Sciatic nerve (tissue), 2 donors: ENCODE measurements at places on chromosomes 3 and 15. TPM values are rescaled to one million over a fixed set of nuclear protein-coding genes. Genes with fewer than 3 reads are reported as not detected.

Gene GADL1
- total RNA-seq = 0.27 TPM

Gene MUC20
- total RNA-seq = 28.7 TPM

Gene TIMP4
- total RNA-seq = 13.2 TPM

Gene TUSC7
- total RNA-seq = not detected

Gene OIP5
- total RNA-seq = 0.40 TPM

- DNase-seq = no peak
These were observed 62.0 kb upstream of the SLC2A2 start for GRCh38 chr3:171088496-171088895.

- no peak for DNase-seq
These were observed 168.4 kb upstream of the BCL6 start for GRCh38 chr3:187913617-187914033.

DNA sequence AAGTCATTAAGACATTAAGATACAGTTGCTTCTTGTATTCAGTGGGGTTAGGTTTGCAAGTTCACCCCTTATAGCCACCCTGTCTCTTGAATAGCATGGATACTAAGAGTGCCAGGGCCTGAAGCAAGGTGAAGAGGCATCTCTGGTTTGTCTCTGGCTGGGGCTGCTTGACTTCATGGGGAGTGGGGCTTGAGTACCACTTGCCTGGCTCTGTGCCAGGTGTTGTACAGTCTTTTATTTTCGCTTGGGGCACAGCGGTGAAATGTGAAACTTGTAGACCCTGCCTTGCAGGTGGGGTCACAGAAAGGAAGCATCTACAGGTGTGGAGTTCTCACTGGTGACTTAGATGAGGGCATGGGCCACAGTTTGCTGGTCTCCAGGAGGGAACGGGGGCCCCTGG is 152.1 kb downstream of the PDE8A start:
- DNase-seq = no peak

- DNase-seq = no peak
These were observed 203.6 kb upstream of the MDFIC2 start for GRCh38 chr3:70516076-70516475.

DNA sequence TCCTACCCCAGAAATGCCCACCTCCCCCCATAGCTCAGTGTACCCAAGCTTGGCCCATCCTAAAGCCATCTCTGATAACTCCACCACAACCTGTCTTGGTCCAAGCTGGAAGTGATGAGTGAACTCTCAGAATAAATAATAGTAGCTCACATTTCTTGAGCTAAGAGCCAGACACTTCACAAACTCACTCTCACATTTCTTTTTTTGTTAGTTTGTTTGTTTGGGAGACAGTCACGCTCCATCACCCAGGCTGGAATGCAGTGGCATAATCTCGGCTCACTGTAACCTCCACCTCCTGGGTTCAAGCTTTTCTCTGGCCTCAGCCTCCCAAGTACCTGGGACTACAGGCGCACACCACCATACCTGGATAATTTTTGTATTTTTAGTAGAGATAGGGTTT is 46.2 kb downstream of the LIPC start:
- DNase-seq = no peak

DNA sequence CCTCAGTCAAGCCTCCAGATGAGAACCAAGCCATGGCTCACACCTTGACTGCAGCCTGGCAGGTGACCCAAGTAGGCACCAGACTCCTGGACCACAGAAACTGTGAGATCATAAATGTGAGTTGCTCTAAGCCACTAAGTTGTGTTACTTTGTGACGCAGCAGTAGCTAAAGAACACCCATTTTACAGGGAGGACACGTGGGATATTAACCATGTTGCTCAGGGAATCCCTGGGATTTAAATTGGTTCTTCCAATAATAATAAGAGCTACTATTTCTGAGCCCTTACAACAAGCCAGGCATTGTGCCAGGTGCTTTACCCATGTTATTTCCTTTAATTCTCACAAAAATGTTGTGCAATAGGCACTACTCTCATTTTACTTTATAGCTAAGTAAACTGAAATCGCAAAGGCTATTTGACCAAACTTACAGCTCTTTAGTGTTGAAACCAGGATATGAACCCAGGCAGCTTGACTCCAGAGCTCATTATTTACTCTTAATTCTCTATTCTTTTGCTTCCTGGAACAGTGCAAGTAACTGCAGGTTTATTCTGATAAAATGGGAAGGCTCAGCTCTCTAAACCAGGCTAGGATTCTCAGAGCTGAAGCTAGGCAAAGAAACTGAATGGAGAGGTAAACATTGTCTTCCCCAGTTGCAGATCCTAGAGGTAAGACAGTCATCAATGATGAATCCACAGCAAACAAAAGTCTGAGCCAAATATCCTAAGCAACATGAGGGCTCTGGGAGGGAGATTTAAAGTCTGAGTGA is 294.4 kb downstream of the KBTBD8 start:
- no peak for DNase-seq

DNA sequence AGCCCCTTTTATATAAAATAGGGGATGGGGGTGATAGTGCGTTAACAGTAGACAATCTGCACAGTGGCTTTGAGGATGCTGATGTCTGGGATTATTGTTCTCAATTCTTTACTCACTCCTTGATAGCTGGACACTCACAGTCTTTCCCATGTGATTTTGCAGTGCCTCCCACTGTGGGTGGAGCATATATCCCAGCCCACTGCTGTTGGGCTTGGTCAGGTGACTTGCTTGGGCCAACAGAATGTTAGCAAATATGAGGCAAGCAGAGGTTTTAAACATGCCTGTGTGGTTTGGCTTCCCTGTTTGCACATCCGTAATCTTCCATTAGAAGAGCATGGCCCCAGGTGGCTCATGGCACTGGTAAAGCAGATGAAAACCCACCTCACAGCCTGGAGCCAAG is 46.5 kb downstream of the CPA3 start:
- no peak for DNase-seq

DNA sequence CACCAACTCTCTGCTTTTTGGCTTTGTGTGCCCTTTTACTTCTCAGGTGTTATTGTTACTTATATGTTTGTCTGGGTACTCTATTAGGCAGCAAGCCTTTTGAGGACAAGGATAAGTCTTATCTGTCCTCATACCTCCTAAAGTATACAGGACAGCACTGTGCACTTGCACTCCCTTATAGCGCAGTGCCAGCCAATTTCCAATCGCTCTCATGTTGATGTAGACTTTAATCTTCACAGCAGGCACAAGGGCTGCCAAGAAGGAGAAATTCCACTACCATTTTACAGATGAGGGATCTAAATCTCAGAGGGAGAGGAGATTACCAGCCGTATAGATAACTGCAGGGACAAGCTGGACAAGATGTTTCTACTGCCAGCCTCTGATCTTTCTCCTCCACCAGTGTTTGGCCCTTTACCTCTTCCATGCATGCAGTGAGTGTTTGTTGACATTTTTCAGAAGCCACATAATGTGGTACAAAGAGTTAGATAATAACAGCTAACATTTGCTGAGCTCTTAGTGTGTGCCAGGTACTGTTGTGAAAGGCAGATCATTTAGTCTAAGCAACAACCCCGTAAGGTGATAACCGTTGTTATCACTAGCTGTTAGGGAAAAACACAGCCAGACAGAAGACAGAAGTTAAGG is 30.1 kb downstream of the SST start:
- no peak for DNase-seq

DNA sequence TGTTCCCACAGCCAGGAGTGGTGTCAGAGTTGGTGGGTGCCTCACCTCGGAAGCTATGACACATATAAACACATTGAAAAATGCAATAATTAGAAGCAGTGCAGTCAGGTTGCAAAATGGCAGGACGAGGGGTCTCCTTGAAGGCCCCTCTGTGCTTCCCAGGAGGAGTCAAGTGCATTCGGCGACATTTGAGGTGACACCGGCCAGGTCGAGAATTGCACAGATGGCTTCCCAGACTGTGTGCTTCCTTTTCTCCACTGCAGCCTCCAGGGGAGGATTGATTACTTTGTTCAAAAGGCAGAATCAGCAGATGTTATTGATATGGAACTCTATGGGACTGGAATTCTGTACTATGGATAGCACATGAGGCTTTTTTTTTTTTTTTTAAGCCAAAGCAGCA is 163.2 kb downstream of the MINAR1 start:
- no peak for DNase-seq

DNA sequence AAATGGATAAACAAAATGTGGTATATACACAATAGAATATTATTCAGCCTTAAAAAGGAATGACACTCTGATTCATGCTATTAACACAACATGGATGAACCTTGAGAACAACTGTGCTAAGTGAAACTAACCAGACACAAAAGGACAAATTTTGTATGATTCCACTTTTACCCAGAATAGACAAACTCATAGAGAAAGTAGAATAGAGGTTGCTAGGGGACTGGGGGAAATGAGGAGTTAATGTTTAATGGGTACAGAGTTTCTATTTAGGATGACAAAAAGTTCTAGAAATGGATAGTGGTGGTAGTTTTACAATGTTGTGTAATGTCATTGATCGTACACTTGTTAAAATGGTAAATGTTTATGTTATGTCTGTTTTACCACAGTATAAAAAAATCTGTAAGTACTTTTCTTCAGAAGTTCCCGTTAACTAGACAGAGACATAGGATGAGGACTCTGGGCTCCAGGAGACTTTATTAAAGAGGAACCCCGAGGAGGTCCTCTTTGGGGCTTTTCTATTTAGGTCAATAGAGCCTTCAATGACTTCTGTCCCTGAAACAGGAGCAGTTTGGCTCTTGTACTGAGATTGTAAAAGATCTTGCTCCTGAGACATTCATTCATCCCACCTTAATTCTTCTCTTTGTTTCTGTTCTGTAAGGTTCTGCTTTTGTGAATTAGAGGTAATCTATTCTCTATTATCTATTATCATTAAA is 24.5 kb downstream of the ABHD6 start:
- no peak for DNase-seq

DNA sequence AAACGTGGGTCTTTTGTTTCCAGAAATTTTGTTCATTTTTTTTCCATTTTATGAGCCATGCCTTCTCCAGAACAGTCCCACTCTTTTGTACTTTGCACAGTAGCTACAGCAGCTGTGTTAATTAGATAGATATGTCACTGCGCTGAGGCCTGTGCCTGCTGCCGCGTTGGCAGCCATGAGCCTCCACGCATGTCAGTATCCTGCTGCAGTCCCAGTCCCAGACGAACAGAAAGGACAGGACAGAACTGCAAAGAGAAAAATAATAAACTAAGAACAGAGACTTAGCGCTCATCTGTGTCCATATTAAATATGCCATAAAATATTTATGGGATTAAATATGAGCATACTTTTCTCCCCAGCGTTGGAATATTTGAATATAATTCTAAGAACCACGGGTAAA is 442.4 kb upstream of the RARB start:
- DNase-seq = no peak

DNA sequence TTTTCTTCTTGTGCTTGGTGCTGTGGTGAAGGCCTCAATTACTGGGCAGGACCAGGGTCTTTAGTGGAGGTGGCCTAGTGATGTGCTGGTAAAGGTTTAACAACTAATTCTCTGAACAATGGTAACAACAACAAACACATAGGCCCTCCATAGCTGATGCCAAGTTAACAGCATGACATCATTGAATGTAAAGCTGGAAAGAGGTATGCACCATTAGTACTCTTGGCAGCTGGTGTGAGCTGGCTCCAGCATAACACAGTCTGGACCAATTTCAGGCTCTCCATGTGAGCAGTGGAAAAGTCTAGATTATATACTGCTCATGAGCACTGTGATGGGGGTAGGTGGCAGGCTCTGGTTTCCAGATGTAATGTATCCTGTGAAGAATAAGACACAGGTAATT is 61.8 kb downstream of the SLC7A14 start:
- DNase-seq = no peak

DNA sequence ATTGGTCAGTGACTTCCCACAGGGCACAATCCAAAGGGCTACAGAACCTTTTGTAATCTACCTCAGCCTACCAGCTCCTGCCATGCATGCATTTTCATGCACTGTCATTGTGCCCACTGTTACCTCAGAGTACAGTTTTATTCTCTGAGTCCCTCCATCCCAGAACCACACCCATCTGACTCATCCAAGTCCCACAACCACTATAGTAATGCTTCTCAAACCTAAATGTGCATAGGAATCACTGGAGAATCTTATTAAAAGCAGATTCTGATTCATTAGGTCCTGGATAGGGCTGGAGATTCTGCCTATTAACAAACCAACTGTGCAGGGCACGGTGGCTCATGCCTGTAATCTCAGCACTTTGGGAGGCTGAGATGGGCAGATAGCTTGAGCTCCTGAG is 3.7 kb upstream of the B3GALNT1 start:
- DNase-seq = no peak

DNA sequence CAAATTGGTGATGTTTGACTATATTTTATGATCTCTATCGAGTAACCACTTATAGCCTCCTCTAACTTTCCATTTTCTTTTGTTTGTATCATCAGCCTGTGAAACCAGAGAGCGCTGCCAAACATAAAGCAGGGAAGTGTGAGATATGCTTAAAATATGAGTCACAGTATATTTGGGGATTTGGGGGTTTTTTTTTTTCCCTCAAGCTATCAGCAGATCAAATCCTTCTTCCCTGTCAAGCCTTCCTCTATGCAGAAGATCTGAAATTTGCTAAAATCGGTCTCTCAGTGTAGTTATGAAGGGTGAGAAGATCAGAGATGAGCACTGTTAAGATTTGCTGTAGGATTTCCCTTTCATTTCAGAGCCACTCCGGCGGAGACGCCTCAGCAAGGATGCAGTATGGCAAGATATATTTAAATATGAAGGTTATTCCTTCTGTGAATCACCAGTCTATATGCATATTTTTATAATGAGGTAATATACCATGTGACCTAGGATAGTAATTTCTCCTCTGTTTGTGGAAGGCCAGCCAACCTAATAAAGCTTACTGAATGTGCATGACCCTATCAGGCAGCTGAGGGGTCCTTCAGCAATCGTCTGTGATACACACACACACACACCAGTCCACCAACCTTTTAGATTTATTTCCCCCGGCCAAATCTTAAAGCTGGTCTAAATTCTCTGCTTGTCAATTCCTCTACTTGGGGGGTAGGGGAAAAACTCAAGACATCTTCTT is 474.1 kb downstream of the FOXP1 start:
- no peak for DNase-seq

GRCh38 chr3:49610666-49611280 is 56.5 kb downstream of the BSN start:
- no peak for DNase-seq

GRCh38 chr3:108202080-108202479 is 20.1 kb downstream of the IFT57 start:
- no peak for DNase-seq

- no peak for DNase-seq
These were observed 41.8 kb downstream of the IQCB1 start for GRCh38 chr3:121793078-121793477.

DNA sequence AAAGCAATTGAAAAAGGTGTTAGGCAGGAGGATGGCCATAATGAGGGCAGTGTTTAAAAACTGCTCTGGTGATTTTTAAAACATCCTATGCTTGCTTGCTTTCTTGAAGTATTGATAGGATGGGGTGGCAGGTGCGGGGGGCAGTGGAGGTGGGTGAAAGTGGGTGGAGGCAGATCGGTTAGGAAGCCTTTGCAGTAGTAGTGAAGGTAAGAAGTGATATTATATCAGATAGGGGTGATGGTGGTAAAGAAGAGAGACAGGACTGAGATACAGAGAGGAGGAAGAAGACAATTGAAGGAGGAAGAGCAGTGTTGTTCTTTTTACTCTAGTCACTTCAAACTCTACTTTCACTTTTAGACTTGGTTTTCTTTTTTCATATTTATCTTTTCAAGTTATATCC is 11.1 kb downstream of the ZNF80 start:
- no peak for DNase-seq
